C1 segment of cervical spinal cord (tissue), 14 donors: ENCODE measurements at places on chromosomes 1 and 21.

- no peak for DNase-seq
Observed at GRCh38 chr1:8813991-8814390, 3.4 kb downstream of the RERE start.

GRCh38 chr1:111006556-111006955 lies 42.8 kb upstream of the LRIF1 start:
- DNase-seq = no peak

- DNase-seq = no peak
Observed at GRCh38 chr1:68459796-68460195, 10.0 kb upstream of the RPE65 start.

GRCh38 chr1:152185544-152186391 lies 26.7 kb upstream of the RPTN start:
- DNase-seq = no peak

GRCh38 chr1:210731193-210731592 lies 402.5 kb downstream of the HHAT start:
- no peak for DNase-seq

GRCh38 chr1:37347104-37347649 lies 127.2 kb upstream of the ZC3H12A start:
- no peak for DNase-seq

- no peak for DNase-seq
Observed at GRCh38 chr21:45079351-45079750, 5.0 kb downstream of the ADARB1 start.

DNA sequence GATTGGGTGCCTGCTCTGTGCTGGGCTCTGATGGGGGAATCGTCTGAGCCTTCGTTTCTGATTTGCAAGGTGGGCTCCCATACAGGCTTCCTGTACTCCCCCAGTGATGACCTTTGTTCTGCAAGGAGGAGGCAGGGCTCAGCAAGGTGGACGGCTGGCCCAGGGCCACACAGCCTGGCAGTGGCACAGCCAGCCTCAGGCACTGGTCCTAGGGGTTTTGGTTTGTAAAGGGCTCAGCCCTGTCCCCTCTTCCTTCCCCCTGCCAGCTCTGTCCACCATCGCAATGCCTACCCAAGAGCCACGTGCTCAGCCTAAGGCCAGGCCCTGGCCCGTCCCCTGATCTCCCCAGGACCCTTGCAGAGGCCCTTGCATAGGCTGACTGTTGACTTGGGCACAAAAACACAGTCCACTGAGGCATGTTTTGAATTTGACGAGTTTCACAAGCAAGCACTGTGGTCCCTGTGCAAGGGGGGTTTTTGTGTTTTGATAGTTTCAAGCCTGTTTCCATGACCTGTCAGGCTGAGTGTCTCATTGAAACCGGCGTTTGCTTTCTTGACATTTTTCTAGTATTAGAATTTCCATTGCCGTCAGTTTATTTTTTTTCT lies 39.5 kb upstream of the TNFRSF1B start:
- DNase-seq = no peak

- DNase-seq = no peak
Observed at GRCh38 chr1:231037585-231038517, 2.2 kb downstream of the FAM89A start.
